ENCODE measurements at places on chromosomes 13 and 19. TPM values are rescaled to one million over a fixed set of nuclear protein-coding genes. Genes with fewer than 3 reads are reported as not detected.

The RFPL4AL1 gene
- not detected for polyA plus RNA-seq

The ATP8A2 gene
- polyA plus RNA-seq: 2.8 TPM

The TMPRSS9 gene
- 4.4 TPM for polyA plus RNA-seq

The C19orf85 gene
- not detected for polyA plus RNA-seq

The ERICH6B gene
- polyA plus RNA-seq: 2.3 TPM

The ZNF560 gene
- 0.11 TPM for polyA plus RNA-seq

The EPS8L1 gene
- 16.7 TPM for polyA plus RNA-seq

The TMEM255B gene
- polyA plus RNA-seq: 7.3 TPM

The COX6B1 gene
- 239 TPM for polyA plus RNA-seq

The NBEA gene
- polyA plus RNA-seq: 14.6 TPM

The ASPDH gene
- polyA plus RNA-seq: 0.40 TPM

The CNMD gene
- polyA plus RNA-seq: not detected

The DACT3 gene
- polyA plus RNA-seq: 13.2 TPM

The TJP3 gene
- not detected for polyA plus RNA-seq

The RFPL4A gene
- not detected for polyA plus RNA-seq

The PCDH20 gene
- 1.2 TPM for polyA plus RNA-seq

The GPR12 gene
- polyA plus RNA-seq: not detected

The ATXN8OS gene
- polyA plus RNA-seq: not detected

The LHB gene
- polyA plus RNA-seq: not detected

The CEBPA gene
- polyA plus RNA-seq: 1.7 TPM

The ZNF773 gene
- 6.4 TPM for polyA plus RNA-seq

The GTF3A gene
- 169 TPM for polyA plus RNA-seq

The ADM5 gene
- polyA plus RNA-seq: 1.5 TPM

The BRME1 gene
- not detected for polyA plus RNA-seq

The LGALS16 gene
- not detected for polyA plus RNA-seq

The KLK13 gene
- not detected for polyA plus RNA-seq

The SELENOV gene
- not detected for polyA plus RNA-seq

The PRODH2 gene
- not detected for polyA plus RNA-seq

The FPR3 gene
- 0.59 TPM for polyA plus RNA-seq

The FAM32A gene
- polyA plus RNA-seq: 61.7 TPM

The TPTE2 gene
- polyA plus RNA-seq: not detected

The EVI5L gene
- polyA plus RNA-seq: not detected

All from muscle of arm (tissue), 14 donors.